Natural killer cell treated with Interleukin-12 subunit alpha and Interleukin-12 subunit beta and Interleukin-15 and Interleukin-18, amount 100 ng/mL, for 72 hours (primary cell): ENCODE measurements at places on chromosomes 11 and 22. TPM values are rescaled to one million over a fixed set of nuclear protein-coding genes. Genes with fewer than 3 reads are reported as not detected.

DNA sequence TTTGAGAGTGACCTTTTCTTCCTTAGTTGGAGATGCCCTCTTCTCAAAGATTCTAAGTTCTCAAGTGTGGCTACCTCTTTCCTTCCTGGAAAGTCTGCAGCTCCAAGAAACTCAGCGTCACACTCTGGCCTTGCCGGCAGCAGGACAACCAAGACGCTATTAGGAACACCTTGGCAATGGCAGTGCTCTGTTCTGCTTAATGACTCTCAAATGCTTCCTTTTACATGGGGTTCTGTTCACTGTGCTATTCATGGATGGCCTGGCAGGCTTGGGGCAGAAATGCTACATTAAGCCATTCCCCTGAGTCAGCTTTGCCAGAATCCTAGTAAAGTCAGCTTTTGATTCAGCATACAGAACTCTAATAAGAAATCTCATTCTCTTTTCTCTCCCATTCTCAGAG is 25.9 kb downstream of the LARGE2 start:
- peaks cover 27% of the 10 kb centered on the region for H3K36me3 ChIP-seq
- H3K27me3 ChIP-seq: no peaks in the 10 kb centered on the region
- no peak overlapping the region for H3K4me3 ChIP-seq
- no peak for DNase-seq
- no peaks in the 10 kb centered on the region for H3K4me1 ChIP-seq
- H3K27ac ChIP-seq: no peak overlapping the region

GRCh38 chr11:77371646-77372045 is 70.2 kb upstream of the GDPD4 start:
- no peak for DNase-seq
- H3K4me3 ChIP-seq: no peak overlapping the region
- H3K4me1 ChIP-seq: no peaks in the 10 kb centered on the region
- H3K27ac ChIP-seq: no peak overlapping the region

GRCh38 chr11:19735157-19735908 is 22.7 kb downstream of the NAV2 start:
- no peaks in the 10 kb centered on the region for H3K36me3 ChIP-seq
- no peak for DNase-seq
- no peak overlapping the region for H3K4me3 ChIP-seq
- no peaks in the 10 kb centered on the region for H3K4me1 ChIP-seq
- H3K27me3 ChIP-seq: peaks cover 5% of the 10 kb centered on the region

ASRGL1 gene
- 7.8 TPM for total RNA-seq
